ENCODE measurements at places on chromosomes 3 and 15.

DNA sequence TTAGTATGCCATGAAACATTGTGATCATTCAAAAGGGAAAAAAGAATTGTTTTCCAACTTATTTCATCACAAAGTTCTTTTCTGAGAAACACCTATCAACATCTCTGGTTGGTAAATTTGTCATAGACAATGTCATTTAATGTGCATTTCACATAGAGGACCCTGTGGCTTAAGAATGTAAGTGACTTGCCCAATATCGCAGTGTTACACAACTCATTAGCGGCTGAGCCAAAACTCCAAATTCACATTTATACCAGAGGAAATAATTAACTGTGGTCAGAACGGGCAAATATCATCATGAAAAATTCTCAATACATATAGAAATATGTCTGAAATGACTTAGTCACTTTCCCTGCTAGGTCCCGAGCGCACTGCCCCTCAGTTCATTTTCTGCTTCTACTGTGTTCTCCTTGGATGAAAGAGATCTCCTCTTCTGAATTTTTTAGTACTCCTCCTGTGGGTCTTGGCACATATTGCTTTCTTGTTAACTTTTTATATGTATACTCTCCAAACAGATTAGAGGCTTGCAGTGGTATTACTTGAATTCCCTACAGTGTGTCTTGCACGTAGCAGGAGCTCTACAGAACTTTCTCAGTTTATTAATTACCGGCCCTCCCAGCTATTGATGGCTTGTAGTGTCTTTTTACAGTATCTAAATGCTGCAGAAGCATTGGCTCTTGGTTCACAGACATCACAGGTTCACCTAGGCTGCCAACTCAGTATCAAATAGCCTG is 33.1 kb downstream of the PTX3 start:
- DNase-seq, result no peak

- DNase-seq, result no peak
Observed at GRCh38 chr3:187227658-187228258, 30.5 kb downstream of the RTP1 start.

DNA sequence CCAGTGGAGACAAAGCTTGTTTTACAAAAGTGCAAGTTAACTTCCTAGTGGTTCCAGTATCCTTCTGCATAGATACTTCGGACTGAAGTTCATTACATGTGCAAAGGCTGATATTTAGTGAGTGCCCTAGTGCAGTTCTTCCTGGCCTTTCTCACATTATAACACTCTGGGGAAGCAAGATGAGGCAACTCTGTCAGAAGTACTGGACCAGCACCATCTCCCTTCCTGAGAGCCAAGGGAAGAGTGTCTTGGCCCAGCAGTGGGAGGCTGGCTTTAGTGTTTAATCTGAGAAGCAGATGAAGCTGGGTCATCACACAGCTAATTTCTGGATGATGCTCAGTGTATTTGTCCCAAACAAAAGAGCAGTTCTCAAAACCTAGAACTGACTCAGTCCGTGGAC is 397.7 kb downstream of the CACNA2D3 start:
- no peak for DNase-seq

DNA sequence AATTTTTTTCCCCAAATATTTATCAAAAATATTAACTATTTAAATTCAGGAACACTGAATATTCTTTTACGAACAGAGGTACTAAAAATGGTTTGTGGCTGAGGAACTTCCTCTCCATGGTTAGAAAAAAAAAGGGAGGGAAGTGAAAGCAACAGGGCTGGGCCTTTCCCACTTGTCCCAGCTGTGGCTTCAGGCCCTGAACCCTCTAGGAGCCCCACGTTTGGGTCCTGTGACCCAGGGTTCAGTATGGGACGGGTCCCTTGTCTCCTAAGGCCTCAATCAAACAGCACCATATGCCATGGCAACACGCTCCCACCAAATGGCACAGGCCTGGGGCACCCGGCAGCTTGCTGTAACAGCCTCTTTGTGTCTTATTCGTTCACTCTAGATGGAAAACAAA is 32.4 kb downstream of the POC1A start:
- no peak for DNase-seq
